NCI-H82 (cell line): ENCODE measurements at places on chromosomes 12 and 14.

DNA sequence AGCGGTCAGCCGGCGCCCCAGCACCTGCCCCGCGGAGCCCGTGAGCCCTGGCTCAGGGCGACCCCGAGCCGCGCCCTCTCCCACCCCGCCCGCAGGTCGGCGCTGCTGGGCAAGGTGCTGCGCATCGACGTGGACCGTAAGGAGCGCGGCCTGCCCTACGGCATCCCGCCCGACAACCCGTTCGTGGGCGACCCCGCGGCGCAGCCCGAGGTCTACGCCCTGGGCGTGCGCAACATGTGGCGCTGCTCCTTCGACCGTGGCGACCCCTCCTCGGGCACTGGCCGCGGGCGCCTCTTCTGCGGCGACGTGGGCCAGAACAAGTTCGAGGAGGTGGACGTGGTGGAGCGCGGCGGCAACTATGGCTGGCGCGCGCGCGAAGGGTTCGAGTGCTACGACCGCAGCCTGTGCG is 14.4 kb downstream of the HHIPL1 start:
- DNase-seq: peak; percentile 15

GRCh38 chr14:37122919-37123639 is 49.3 kb downstream of the SLC25A21 start:
- no peak for DNase-seq

- no peak for DNase-seq
Observed at GRCh38 chr14:105911006-105911847, 384.8 kb downstream of the TMEM121 start.

DNA sequence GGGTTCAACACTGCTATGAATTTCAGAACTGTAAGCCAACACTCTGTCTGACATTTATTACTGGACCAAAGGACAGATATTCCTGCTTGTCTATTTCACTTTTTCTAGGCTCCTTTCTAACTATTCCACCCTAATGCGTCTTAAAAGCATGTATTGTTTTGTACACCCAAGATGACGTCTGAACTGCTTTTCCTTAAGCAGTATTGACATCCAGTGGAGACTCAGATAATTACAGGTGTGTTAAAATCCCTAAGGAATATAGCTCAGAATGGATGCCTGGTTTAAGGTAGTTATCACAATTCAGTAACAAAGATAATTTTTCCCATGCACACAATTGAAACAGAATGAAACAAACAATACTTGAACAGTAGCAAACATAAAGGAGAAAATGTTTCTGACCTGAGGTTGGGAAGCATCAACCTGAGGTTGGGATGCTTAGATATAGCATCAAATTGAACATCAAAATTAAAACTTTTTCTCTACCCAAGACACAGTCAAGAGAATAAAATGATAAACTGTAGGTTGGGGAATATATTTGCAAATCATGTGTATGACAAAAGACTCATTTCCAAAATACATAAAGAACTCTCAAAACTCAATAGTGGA is 93.7 kb upstream of the PTPRR start:
- DNase-seq: peak; percentile 66

DNA sequence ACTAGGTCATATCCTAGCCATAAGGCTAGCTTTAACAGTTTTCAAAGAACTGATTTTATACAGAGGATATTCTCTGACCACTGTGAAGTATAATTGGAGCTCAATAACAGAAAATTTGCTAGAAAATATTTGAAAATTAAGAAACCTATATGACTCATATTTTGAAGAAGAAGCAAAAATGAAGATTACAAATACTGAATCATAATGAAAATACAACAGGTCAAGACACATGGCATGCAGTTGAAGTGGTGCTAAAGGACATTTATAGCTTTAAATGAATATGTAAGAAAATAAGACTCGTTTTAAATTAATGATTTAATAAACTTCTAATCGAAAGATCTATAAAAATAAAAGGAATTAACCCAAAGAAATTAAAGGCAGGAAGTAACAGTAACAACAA is 1234.6 kb downstream of the SLC16A7 start:
- DNase-seq: no peak

DNA sequence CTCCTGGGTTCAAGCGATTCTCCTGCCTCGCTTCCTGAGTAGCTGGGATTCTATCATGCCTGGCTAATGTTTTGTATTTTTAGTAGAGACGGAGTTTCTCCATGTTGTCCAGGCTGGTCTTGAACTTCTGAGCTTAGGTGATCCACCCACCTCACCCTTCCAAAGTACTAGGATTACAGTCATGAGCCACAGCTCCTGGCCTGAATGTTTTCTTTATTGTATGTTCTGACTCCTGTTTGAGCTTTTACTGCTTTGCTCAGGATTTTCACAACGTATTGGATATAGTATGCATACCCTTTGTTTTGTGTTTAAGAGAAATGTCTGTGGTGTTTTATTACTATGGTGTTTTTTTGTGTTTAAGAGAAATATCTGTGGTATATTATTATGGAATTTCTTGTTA is 37.2 kb downstream of the ATF7IP start:
- no peak for DNase-seq

GRCh38 chr14:96362071-96362964 is 823 bp downstream of the ATG2B start:
- DNase-seq: peak; percentile 30

DNA sequence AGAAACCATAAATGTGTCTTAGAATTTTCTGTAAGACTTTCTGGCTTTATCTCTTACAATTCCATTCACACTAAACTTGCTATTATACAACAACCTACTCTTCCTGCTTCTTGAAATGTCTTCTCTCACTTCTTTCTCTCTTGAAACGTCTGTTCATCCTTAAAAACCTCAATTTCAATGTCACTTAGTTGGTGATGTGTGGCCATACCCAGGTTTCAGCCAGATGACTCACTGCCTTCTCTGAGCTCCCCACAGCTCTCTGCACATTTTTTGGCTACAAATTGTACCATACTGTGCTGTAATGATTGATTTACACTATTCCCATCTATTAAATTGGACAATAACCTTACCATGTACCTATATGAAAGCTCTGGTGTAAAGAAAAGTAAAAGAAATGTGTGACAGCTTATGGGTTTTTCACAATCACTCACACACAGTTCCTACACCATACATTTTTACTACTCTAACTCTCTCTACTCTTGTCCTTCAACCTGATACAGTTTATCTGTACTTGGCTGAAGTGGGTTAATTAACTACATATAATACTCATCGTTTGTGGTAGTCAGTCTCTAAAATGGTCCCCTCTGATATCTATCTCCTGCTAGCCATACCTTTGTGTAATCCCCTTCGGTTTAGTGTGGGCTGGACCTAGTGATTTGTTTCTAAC is 222.1 kb downstream of the NELL2 start:
- no peak for DNase-seq

- DNase-seq: no peak
Observed at GRCh38 chr14:95296966-95297365, 22.7 kb downstream of the CLMN start.

DNA sequence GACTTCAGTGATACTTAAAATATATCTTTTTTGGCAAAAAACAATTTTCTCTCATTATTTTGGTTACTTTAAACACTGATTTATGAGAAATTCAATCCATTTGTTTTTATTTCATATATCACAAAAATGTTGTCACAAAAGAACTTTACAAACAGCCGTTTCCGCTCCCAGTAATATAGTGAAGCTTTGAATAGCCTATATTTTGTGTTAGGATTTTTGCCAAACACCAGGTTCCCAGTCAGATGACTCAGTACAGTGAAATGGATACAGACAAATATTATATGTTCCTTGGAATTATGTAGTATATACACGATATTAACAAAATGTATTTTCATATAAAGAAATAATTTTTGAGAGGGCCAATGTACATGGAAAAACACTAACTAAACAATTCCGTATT is 411.1 kb downstream of the CCER1 start:
- DNase-seq: no peak

DNA sequence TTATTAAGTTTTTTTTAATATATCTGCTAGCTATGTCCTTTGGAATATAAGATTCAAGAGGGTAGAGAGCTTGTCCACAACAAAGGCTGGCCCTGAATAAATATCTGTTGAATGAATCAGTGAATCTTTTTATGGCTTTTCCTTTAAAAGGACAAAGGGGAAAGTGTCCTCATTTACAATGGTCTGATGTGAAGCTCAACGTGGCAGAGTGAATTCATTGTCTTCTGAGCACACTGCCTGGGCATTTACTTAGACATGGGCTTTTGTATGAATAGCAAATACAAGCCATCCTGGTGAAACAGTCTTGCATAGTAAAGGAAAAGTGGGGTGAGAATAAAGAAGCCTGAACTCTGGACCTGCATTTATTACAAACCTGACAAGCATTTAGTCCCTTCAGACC is 201.2 kb downstream of the NELL2 start:
- DNase-seq: no peak

DNA sequence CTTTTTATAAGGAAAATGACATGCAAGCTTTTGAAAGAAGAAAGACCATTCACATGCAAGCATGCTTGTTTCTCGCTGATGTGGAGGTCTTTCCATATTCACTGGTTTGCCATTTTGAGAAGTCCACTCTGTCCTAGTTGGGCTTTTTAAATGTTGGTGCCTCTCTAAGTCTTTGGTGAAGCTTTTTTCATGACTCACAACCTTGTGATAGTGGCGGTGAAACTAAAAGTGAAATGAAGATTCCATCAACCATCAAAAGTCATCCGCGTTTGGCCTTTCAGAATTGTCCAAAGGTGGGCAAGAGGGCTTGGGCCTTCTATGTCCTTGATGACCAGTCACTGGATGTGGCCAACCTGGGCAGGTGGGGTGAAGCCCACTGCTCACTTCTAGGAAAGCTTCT is 4.3 kb downstream of the LRRC74A start:
- DNase-seq: no peak

DNA sequence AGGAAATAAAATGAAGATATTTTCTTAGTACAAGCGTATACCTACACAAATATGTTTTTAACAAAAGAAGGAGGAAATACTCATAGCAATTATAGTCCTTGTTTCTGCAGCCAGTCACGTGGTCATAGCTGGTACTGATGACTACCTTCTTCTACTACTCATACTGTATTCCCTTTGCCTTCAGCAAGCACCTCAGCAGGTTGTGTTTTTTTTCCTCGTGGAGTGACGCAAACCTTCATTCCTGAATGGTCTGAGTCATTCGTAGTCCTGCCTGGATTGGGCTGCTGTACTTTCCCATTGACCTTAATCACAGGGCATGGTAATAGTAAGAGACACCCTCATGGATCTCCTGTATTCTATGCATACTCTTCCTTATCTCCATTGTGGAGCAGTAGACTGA is 25.7 kb upstream of the SLC16A7 start:
- DNase-seq: no peak

GRCh38 chr14:21987937-21988336 is 314.3 kb upstream of the OR4E1 start:
- DNase-seq: peak; percentile 99

DNA sequence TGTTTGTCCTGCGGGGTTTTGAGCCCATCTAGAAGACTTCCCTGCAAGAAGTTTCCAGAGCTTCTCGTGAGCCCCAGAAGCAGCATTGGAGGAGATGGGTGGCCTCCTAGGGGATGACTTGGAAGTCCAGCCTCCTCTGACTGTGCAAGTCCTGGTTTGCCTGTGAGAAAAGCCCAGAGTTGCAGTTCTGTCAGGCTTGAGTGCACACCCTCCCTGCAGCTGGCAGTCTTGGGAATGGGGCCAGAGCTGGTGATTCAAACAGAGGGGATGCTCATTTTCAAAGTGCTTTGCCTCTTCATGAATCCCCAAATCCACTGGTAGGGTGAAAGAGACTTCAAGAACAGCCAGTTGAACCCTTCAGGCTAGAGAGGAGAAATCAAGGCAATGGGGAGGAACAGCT is 3.9 kb upstream of the PPP1R1A start:
- no peak for DNase-seq

DNA sequence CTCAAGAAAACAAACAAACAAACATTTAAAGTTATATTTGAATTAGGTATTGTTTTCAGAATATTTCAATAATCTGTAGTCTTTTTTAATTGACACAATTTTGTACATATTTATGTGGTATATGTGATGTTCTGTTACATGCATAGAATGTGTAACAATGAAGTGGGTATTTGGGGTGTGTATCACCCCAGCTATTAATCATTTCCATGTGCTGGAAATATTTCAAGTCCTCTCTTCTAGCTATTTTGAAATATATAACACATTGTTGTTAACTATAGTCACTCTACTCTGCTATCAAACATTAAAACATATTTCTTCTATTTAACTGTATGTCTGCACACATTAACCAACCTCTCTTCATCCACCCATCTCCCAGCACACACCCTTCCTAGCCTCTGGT is 32.0 kb upstream of the SIX1 start:
- DNase-seq: no peak

DNA sequence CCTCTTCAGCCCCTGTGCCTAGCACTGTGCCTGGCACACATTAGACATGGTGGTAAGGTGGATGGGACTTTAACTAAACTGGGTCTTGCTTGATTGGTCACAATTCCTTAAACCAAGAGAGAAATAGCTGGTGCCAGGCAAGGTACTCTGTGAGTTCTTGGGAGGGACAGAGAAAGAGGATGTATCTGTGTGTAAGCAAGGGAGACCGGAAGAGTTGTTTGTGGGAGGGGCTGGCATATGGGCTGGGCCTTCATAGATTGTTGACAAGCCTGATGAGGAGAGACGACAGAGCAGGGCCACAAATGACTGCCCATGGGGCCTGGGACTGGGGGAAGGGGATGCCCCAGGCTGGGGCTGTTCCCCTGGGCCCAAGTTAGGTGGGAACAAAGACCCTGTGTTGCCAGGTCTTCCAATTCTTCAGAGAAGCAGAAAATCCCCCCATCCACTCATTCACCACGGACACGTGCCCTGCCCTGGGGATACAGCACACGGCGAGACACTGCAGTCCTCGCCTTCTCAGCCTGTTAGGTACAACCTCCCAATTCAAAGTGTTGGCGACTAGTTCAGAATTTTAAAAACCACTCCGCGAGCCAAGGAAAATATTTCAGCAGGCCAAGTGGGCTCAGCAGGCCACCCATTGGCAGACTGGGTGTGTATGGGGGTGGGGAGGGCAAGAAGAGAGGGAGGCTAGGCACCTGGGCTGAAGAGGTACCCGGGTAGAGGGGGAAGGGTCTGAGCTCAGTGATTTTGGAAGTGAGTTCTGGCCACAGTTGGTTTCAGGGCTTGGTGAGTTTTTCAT is 11.4 kb upstream of the CYP46A1 start:
- no peak for DNase-seq

- DNase-seq: no peak
Observed at GRCh38 chr12:51677284-51677968, 86.4 kb downstream of the SCN8A start.

GRCh38 chr12:129772501-129773493 is 131.0 kb downstream of the TMEM132D start:
- DNase-seq: no peak

- no peak for DNase-seq
Observed at GRCh38 chr14:20093442-20093841, 17.1 kb upstream of the OR4K17 start.

GRCh38 chr14:75880512-75880911 is 101.3 kb downstream of the TGFB3 start:
- DNase-seq: peak; percentile 10

GRCh38 chr12:55927588-55928502 is at the start of gene PYM1:
TSS of gene PYM1 (minus strand) at chr12:55927894. CDS start at chr12:55927761, 133 bp downstream.
- peak; percentile 92 for DNase-seq

DNA sequence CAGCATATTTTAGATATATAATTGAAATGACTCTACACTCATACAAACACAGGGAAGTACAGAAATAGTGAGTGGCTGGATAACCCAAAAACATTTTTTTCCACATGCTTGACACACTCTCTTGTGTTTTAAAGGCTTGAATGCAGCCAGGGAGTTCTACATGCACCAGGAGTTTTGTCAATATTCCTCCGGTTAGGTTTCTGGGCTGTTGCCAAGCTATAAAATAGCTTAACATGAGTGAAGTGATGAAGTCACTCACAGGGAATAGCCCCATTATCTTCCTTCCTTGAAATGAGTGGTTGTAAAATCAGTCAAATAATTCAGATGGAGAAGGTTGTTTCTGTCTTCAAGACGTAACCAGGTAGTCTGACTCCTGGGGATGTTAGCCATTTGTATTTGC is 582.7 kb downstream of the SLC6A15 start:
- DNase-seq: no peak
